ENCODE measurements at places on chromosomes 2 and 18. TPM values are rescaled to one million over a fixed set of nuclear protein-coding genes. Genes with fewer than 3 reads are reported as not detected.

CHCHD5 gene
- 17.9 TPM for total RNA-seq

MREG gene
- total RNA-seq: 37.0 TPM

DNA sequence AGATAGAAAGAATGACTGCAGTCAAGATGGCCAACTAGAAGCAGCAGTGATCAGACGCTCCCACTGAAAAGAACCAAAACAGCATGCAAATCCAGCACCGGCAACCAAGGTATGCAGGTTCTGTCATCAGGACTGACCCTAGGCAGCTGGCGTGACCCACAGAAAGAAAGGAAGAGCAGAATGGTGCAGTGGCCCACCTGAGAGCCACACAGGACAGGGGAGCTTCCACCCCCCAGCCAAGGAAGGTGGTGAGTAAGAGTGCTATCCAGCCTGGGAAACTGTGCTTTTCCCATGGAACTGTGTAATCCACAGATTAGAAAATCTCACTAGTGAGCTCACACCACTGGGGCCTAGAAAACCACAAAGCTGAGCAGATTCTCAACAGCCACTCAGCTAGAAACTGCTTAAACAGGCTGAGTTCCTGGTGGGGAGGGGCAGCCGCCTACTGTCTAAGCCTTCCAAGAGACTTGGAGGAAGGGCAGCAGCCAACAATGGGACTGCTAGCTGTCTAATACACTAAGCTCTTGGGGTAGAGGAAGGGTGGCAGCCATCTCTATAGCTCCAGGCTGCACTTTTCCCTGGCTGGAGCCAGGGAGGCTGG is 127.9 kb downstream of the EVA1A start:
- no peak for DNase-seq

DNA sequence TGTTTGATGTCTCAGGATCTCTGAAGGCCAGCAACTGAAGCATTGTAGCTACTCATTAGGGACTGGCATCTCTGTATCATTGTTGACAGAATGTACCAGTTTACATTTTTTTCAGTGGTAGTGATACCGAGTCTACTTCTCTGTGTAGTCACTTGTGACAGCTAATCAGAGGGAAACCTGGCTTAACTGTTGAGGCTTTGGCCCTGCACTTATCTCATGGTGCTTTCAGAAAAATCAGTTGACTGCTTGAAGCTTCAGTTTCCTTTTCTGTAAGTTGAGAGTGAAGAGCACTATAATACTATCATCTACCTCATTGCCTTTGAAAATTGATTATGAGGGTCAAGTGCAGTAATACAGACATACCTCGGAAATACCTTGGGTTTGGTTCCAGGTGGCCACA is 90.0 kb downstream of the COMMD1 start:
- no peak for DNase-seq
